ENCODE measurements at places on chromosomes 3 and 15.
A peak's percentile ranks its signal among the peaks of the same experiment; 100 is the strongest.

DNA sequence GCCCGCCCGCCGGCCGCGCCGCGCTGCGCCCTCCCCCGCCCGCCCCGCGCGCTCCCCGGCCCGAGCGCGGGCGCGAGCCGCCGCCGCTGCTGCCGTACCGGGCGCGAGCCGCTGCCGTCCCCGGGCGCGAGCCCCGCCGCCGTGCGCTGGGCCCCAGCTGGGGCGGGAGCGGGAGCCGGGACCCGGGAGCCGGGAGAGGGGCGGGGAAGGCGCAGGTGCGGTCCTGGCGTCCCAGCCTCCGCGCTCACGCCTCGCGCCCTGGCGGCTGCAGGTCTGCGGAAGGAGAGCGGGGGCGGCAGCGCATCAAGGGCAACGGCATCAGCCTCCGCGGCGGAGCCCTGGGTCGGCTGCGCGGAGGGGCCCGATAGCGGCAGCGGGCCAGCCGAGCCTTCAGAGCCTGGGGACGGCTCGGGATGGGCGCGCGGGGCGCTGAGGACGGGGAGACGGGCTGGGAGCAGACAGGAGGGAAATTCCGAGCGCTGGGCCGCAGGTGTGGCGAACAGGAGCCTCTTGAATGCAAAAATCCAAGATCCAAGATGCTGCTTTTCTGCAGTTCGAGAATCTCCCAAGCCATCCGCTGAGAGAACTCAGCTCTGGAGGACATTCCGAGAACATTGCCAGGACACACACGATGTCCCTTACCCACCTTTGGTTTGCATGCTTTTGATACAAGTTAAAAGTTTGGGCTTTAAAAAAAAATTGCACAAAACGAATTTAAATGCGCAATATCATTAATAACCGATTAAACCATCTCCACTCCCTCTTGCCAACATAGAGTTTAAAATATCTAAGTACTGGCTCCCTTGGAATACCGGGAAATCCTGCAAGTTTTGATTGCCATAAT is 251.1 kb downstream of the TJP1 start:
- DNase-seq = peak; percentile 63

- DNase-seq = no peak
These were observed 81.8 kb downstream of the WWTR1 start for GRCh38 chr3:149575961-149576564.

DNA sequence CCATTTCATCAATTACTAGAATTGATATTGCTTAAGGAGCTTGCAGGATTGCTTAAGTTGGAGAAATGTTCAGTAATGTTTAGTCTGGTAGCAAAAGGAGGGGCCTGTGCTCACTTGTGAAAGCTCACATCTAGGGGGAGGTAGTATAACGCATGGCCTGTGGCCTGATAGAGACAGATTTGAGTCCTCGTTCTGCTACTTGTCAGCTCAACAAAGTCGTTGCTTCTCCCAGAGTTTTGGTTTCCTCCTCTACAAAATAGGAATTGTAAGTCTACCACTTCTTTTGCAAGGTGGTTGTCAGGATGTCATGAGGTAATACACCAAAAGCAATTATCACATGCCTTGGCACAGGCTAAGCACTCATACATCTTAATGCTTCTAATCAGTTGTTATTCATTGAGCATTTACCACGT is 1.3 kb downstream of the ST3GAL6 start:
- no peak for DNase-seq

GRCh38 chr3:182179631-182180030 is 467.9 kb downstream of the SOX2 start:
- no peak for DNase-seq

DNA sequence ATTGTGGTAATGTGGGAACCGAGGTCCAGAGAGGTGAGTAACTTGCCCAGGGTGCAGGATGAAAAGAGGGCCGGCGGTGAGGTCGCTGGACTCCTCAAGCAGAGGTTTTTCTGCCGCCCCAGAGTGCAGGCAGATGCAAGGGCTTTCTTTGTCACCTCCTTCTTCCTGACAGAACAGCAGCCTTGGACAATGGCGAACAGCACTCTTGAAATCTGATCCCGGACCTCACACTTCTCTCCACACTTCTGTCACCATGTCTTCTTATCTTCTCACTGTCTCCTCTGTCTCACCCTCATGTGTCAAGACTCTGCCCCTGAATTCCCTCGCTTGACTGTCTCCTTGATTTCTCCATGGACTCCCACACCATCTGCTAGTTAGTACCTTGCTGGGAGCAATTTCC is 15.4 kb upstream of the VPS8 start:
- DNase-seq = no peak

DNA sequence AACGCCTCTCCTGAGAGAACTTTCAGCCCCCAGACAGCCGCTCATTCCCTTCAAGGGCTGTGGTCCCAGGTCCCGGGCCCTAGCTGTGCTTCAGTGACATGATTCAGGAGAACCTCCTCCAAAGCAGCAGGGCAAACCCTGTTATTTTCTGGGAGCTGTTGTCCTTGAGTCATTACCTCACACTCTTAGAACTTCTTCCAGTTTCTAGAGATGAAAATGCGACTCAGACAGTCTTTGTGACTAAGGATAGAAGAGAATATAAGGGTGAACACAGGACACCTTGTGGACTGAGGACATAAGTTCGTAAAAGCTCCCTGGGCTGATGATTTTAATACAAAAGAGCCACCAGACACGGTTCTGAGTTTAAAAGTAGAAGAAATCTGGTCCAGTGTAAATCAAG is 203.8 kb downstream of the RORA start:
- no peak for DNase-seq

- DNase-seq = no peak
These were observed 38.6 kb downstream of the FSD2 start for GRCh38 chr15:82767163-82767829.

- DNase-seq = no peak
These were observed 27.5 kb upstream of the THRB start for GRCh38 chr3:24522146-24522579.

GRCh38 chr3:462851-463250 is 266.3 kb downstream of the CHL1 start:
- DNase-seq = no peak

- DNase-seq = no peak
These were observed 159.0 kb upstream of the IL12A start for GRCh38 chr3:159829539-159830227.

- DNase-seq = no peak
These were observed 33.1 kb upstream of the COL6A5 start for GRCh38 chr3:130312374-130312773.

GRCh38 chr3:14617508-14618023 is 34.0 kb upstream of the CCDC174 start:
- no peak for DNase-seq

DNA sequence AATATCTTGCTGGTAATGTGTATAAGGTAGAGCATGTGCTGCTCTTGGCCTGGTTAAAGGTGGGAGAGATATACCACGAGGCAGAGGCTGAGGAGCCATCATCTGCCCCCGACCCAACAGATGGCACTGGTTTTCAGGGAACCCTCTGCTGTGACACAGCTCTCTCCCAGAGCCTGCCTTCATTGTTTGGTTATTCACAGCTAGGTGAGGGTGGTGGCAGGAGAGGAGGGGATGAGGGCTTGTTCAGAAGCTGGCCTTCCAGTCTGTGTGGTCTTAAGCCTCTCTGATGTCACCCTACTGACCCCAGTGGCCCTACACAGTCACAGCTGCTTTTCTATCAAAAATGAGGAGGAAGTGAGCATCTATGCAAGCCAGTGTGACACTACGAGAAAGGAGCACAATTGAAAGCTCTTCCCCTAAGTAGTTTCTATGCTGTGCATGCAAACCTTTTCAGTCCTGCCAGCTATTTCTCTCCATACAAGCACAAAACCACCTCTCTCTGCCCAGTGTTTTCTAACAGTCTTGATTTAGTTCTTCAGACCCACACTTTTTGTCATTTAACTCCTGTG is 258.4 kb upstream of the AGTR1 start:
- no peak for DNase-seq

DNA sequence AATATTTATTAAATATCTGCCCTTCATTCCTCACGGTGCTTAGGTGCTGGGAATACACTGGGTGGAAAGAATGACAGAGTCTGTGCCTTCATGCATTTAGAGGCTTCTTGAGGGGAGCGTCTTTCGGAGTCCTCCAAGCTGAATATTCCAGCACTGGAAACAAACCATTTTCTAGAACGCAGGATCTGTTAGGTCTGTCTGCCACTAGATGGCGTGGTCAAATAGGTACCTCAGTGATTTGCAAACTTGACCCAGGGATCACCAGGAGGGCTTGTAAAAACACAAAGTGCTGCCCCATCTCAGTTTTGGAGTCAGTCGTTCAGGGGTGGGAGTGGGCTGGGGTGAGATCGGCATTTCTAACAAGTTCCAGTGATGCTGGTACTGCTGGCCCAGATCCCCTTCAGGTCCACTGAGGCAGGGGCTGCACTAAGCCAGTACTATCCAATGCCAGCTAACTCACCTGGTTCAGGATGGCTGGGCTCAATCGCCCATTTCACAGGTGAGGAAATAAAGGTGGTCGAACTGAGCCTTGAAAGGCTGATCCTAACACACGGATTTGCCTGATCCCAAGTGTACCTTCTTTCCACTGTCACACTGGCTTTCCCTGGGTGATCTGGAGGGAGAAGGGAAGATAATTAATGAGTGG is 14.8 kb downstream of the ARNT2 start:
- DNase-seq = peak; percentile 32

DNA sequence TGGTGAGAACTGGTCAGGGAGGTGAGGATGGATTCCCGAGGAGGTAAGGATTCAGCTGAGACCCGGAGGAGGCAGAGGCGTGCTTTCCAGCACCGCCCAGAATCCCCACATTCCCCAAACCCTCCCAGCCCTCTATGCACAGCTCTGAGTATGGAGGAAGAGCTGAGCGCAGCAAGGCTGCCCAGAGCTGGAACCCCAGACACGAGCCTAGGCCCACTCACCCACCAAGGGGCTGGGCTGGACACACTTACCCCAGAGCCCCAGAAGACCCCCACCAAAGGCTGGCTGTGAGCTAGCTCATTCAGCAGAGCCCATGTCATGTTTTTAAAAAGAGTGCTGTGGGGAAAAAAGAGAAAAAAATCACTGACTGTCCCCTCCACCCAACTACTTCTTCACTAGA is 271.5 kb downstream of the XXYLT1 start:
- DNase-seq = no peak

DNA sequence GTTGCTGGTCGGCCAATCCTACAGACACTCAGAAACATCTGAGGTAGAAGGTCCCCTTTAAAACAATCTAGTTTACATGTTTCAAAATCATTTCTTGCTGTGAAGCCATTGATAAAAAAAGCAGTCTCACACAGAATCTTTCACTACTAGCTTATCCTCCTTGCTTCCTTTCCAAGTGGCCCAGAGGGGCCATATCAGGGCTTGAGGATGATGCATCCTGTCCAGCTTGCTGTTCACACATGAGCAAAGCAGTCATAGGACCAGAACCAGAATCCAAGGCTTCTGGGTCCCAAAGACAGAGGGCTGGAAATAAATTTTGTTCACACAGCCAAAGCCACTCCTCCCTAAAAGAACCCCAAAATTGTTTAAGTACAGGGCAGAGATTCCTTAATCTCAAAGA is 9.2 kb upstream of the LYZL4 start:
- DNase-seq = no peak

GRCh38 chr3:86948822-86949221 is 42.1 kb downstream of the VGLL3 start:
- DNase-seq = no peak

DNA sequence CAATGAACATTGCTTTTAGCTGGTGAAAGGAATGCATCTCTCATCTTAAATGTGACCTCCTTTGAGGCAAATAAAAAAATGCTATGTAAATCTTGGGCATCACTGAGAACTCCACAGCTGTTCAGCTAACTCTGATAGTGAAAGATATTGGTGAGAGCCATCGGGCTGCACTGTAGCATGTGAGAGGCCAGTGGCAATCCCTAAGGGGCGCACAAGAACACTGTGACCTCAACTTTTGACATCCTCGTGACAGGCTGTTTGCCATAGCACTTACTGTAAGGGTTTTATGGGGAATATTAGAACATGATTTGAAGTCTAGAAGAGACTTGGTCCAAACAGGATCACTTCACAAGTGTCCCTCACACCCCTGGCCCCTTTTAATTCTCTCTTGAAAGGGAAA is 697.9 kb downstream of the MCTP2 start:
- DNase-seq = no peak
